ENCODE measurements at places on chromosomes 16 and 17.
A peak's percentile ranks its signal among the peaks of the same experiment; 100 is the strongest.

- peak; percentile 42 for DNase-seq
Measured at GRCh38 chr16:84117494-84117843, 727 bp upstream of the MBTPS1 start.

DNA sequence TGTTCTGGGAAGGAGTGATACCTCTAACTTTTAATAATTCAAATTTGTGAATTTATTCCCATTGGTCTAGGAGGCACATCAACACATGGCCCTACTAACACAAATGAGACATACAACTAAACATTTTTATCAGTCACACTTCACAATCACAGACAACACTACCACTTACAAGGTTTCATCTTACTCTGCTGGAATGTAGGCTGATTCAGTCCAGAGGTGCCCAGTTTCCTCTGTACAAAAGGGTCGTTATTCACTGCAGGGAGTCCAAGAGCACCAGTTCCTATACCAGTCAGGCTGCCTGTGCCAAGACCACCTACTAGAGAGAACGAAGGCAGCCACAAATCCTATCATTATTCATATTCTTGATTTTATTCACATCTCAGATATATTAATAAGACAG, 41.4 kb downstream of the SETD6 start:
- no peak for DNase-seq

DNA sequence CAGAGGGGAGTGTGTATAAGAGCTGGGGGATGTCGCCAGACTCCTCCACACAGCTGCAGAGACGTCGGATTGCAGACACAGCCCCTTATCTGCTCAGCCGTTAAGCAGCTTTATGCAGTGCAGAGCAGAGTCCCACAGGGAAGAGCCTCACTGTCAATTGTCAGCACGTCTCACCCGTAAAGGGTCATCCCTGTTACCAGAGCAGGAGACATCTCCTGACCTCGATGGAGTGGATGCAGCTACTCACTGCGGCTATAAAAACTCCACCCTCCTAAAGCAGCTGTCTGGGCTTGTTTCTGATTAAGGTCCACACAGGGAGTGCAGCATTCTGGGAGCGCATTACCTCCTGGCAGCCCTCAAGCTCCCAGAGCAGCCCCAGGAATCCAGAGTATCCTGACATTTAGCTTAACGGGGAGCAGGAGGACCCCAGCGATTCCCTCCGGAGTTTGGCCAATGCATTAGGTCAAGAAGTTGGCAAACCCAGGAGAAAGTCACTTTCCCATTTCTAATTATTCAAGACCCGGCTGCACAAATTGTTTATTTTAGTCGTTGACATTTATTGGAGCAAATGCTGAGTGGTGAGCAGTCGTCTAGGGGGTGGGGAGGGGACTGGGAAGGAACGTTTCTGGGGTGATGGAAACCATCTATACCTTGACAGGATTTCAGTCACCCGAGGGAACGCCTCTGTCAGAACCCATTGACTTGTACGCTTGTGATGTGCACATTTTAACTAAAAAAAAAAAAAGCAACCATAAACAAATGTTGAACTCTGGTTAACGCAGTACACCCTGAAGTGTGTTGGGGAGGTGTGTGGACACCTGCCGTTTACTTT, 100.0 kb upstream of the ZNF469 start:
- DNase-seq, result no peak

- DNase-seq, result no peak
Measured at GRCh38 chr16:89687092-89687940, 827 bp downstream of the CDK10 start.

DNA sequence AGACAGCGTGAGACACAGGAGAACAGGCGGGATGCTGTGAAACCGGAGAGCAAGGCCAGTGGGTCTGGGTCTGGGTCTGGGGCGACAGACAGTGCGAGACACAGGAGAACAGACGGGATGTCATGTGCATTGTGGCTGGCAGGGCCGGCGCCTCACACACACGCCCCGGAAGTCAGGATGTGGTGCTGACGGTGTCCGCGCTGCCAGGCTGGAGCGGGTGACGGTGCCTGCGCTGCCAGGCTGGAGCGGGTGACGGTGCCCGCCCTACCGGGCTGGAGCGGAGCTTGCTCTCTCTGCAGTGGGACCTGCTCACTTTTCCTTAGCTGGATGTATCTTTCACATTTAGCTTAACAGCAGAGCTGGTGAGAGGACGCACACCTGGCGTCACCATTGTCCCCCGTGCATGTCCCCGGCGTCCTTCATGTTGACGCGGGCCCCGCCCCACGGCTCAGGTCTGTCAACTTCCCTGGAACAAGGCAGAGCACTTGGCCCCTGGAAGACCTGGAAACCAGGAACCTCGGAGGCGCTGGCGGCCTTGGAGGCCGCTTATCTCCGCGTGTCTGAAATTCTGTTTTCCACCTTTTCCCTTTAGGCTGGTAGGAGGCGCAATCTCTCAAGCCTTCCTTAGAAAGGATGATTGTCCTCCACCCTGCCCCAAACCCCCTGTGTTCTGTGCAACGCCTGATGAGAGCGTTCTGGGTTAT, 43.0 kb upstream of the ZNF750 start:
- DNase-seq, result peak; percentile 68

- no peak for DNase-seq
Measured at GRCh38 chr17:2981325-2981724, 82.1 kb downstream of the OR1D5 start.

- no peak for DNase-seq
Measured at GRCh38 chr17:57682701-57683100, 62.4 kb downstream of the CCDC182 start.

GRCh38 chr17:37725601-37726146, 19.2 kb downstream of the HNF1B start:
- DNase-seq, result no peak

- DNase-seq, result no peak
Measured at GRCh38 chr17:76138896-76139752, 1.9 kb downstream of the FOXJ1 start.

DNA sequence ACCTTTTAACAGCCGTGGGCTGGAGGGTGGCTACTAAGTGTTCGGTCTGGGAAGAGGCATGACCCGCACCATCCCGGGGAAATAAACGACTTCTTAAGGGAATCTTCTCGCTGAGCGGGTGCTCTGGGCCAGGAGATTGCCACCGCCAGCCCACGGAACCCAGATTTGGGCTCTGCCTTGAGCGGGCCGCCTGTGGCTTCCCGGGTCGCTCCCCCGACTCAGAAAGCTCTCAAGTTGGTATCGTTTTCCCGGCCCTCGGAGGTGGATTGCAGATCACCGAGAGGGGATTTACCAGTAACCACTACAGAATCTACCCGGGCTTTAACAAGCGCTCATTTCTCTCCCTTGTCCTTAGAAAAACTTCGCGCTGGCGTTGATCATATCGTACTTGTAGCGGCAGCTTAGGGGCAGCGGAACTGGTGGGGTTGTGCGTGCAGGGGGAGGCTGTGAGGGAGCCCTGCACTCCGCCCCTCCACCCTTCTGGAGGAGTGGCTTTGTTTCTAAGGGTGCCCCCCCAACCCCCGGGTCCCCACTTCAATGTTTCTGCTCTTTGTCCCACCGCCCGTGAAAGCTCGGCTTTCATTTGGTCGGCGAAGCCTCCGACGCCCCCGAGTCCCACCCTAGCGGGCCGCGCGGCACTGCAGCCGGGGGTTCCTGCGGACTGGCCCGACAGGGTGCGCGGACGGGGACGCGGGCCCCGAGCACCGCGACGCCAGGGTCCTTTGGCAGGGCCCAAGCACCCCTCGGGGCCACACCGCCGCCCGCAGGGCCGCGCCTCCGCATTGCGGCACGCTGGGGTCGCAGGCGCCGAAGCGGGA, 3.6 kb upstream of the CBX4 start:
- DNase-seq, result no peak

- no peak for DNase-seq
Measured at GRCh38 chr17:12472252-12473173, 193.2 kb upstream of the MYOCD start.

DNA sequence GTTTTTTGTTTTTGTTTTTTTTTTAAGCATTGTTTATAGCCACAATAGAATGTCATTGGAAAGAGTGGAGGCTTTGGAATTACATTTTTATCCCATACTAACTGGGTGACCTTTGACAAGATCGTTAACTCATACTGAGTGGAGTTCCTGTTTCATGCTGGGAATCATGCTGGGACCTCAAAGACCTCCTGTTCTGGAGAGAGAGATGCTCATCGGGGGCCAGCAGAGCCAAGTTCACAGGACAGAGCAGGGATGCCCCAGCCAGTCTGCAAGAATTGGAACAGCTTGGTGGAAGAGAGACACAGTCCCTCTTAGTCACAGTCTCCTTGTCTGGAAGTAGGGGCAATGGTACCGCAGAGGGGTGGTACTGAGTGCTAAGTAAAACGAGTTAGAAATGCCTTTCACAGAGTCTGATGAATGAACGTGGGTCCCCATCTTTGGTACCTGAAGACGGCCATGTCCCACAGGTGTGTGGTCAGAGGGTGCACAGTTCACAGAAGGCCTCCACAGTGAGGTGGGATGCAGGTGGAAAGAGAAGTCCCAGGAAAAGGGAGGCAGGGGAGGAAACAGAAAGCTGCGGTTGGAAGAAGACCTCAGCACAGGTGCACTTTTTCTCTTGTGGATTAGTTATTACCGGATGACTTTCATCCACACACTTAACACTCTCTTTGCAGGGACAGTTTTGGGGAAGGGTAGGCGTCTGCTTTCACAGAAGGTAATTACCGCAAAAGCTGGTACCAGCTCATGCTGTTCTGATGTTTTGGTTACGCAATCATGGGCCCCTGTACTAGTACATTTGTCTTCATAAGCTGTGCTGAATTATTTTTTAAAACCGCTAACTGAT, 147.8 kb downstream of the PRKCA start:
- DNase-seq, result no peak

DNA sequence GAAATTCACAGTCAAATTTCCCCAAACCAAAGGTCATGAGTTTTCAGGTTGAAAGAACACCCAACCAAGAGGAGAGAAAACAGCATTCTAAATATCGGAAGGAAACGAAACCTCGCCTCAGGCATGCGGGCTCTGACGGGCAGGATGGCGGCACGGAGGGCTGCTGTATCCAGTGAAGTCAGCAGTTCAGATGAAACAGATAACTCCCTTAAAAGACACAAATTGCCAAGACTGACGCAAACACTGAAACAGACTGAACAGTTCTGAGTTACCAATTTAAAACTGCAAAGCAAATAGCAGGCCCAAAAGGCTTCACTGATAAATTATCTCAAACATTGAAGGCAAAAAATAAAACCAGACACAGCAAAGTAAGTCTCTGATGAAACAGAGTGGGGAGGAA, 20.6 kb upstream of the CDH15 start:
- DNase-seq, result no peak

DNA sequence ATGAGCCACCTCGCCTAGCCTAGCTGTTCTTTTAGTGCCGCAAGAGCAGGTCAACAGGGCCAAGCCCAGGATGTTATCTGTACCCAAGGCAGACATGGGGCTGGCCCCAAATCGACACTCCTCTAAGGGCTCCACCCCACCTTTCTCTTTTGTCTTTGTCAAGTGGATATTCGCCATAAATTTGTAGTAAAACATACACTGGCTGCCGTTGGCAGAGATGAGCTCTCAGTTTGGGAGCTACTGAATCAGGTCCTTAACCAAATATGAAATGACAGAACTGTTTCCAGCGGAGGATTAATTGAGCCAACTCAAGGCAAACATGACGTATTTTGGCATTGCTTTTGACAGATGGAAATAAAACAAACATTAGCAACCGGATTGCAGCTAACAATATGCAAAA, 556.9 kb upstream of the CDH5 start:
- DNase-seq, result no peak

GRCh38 chr17:48093341-48094045, 7.8 kb downstream of the CBX1 start:
- DNase-seq, result no peak

DNA sequence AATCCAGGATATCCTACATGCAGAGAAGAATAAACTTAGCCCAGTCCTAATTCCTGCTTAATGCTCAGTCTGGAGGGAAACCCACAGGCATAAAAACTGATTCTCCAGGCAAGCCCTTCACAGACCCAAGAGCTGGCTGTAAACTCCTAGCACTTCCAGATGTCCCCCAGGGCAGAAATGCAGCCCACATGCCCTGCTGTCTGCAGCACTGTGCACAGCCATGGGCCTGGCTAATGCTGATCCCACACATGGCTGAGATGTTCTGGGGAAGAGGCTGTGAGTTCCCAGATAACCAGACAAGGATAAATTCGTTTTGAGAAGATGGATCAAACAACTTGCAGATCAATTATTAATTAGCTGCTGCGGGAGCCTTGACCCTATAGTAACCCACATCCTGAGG, 148.4 kb downstream of the AATF start:
- DNase-seq, result no peak

DNA sequence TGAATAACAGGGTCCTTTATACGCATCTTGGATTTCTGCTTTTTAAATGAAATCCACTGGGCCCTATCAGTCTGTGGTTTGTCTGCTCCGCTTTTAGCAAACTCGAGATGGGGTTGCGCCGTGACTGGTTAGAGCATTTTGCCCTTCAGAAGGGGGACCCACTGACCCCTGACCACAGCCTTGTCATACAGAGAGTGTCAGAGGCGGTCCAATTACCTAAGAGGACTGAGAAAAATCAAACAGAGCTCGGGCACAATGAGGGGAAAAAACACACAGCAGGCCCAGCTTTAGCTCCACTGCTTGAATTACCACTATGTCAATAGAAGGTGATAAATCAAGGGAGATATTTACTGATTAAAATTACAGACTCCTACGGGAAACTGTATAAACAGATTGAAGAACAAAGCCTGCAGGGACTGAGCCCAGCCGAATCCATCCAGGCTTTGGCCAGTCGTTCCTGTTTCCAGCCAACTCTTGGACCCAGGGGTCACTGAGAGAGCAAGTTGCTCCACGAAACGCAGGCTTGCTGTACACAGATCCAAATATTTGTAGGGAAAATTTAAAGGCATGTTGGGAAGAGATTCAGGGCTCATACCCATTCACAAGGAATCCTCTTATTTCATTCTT, 131.9 kb upstream of the ZFHX3 start:
- DNase-seq, result no peak

DNA sequence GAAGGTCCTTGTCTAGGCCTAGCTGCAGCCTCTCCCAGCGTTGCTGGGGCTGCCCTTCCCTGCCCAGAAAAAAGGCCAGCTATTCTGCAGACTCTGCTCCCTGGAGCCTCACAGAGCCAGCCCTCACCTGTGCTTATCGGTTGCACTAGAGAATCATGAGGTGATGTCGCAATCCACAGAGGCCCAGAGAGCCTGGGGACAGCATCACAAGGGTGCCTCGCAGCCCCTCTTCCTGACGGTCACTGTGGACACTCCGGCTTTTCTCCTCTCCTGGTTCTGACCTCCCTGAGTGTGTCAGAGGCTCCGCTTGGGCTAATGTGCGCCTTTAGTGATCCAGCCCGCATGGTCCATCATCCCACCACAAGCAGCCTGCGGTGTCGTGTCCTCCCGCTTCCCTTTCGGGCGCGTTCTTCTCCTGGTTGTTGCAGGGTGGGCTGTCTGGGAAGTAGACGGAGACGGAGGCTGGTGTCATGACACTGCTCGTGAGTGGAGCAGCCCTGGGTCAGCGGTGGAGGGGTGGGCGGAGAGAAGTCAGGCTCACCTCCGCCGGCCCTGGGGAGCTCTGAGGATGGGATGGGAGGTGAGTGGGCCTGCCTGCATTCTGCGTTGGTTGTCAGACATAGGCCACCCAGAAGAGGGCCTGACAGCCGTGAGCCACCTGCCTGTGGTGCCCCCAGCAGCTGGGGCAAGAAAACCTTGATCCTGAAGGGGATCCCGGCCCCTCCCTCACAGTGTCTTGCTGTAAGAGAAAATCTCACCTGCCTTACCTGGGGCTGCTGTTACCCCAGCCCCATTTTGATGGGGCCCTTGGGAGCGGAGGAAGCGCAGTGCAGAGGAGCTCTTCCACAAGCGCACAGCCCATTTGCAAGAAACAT, 165.9 kb upstream of the CHMP6 start:
- DNase-seq, result no peak

GRCh38 chr17:16652847-16653366, 743 bp downstream of the ZNF624 start:
- DNase-seq, result no peak
